ENCODE measurements at places on chromosomes 6 and 20.
A peak's percentile ranks its signal among the peaks of the same experiment; 100 is the strongest.

- DNase-seq = no peak
Observed at GRCh38 chr20:44765091-44765490, 19.4 kb downstream of the KCNK15 start.

GRCh38 chr6:82909551-82909950 lies 156.1 kb downstream of the UBE3D start:
- no peak for DNase-seq

DNA sequence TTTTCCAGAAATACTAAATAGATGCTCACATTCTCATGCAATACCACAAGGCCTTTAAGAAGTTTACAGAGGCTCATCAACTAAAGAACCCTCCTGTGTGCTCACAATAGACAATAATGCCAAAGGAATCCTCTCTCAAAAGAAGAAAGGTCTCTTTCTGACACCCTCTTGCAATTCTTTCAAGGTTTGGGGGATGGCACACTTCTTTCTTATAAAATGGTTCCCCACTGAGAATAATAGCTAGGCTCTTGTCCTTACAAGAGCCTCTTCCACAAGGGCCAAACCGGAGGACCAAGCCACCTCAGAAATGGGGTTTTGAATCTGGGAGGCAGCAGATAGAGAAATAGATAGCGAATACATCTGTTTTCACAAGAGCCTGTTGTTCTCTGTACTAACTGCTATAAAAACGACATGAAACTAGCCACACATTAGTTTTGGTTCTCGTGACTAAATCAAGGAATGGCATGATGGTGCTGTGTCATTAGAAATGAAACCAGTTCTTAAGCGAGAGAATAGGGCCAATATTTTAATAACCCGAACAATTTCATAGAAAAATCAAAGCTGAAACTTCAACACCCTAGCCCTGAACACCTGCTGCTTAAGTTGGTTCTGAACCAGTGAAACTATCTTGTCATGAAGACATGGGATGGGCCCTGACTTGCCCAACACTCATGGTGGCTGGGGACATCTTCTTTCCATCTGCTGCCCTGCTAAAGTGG lies 81.1 kb downstream of the PRDM1 start:
- no peak for DNase-seq

GRCh38 chr6:154457046-154457713 lies 53.3 kb downstream of the CNKSR3 start:
- no peak for DNase-seq

DNA sequence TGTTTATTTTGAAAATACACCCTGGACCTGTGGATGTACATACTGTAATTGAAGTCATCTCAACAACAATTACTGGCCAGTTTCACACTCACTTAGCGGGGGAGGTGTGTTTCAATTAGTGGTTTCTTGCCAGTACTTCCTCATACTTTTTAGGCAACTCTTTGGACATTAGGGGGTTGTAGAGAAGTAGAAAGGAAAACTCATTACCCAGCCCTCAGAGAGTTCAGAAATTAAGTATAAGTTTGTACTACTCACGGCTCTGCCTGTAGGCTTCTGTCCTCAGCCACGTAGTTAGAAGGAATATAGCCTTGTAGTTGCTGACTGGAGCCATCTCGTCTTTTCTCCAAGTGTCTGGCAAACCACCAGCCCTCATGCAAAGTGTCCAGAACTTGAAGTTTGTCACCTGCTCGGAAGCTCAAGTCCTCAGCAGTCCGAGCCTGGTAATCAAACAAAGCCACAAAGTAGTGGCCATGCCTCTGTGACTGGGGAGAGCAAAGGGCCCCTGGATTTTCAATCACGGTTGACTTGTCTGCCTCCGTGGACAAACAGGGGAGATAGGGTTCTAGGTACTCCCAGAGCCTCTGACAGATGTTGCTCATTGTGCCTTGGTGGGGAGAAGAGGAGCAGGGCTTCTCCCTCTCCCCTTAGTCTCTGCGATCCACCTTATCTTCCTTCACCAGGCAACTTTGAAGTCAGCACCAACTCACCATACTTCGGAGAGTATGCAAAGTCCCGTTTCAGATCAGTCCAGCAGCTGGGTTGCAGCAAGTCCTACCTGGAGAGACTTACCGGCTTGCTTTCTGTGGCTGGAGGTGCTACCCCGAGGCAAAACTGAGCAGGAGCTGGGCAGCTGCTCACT lies 749 bp downstream of the FRK start:
- DNase-seq = no peak

GRCh38 chr6:33547499-33547898 lies 32.6 kb downstream of the BAK1 start:
- DNase-seq = no peak

GRCh38 chr6:57068061-57068460 lies 21.6 kb downstream of the KIAA1586 start:
- no peak for DNase-seq

- no peak for DNase-seq
Observed at GRCh38 chr20:25088267-25088666, 6.3 kb upstream of the VSX1 start.

- DNase-seq = no peak
Observed at GRCh38 chr6:154202958-154203357, 153.6 kb downstream of the IPCEF1 start.

DNA sequence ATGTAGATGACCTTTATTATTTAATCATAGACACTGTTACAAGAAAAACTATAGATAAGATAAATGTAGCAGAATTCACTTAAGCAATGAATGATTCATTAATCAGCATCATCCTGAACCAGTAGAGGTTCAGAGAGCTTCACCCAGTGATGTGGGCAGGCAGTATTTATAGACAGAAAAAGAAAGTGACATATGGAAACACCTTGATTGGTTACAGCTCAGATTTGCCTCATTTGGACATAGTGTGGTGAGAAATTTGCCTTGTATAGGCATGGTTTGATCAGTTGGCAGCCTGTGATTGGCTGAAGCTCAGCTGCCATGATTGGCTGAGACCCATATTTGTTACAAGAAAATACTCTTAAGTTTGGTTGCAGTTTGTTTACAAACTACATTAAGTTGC lies 4.6 kb downstream of the C6orf58 start:
- no peak for DNase-seq

- no peak for DNase-seq
Observed at GRCh38 chr20:44142413-44142812, 44.6 kb downstream of the JPH2 start.

DNA sequence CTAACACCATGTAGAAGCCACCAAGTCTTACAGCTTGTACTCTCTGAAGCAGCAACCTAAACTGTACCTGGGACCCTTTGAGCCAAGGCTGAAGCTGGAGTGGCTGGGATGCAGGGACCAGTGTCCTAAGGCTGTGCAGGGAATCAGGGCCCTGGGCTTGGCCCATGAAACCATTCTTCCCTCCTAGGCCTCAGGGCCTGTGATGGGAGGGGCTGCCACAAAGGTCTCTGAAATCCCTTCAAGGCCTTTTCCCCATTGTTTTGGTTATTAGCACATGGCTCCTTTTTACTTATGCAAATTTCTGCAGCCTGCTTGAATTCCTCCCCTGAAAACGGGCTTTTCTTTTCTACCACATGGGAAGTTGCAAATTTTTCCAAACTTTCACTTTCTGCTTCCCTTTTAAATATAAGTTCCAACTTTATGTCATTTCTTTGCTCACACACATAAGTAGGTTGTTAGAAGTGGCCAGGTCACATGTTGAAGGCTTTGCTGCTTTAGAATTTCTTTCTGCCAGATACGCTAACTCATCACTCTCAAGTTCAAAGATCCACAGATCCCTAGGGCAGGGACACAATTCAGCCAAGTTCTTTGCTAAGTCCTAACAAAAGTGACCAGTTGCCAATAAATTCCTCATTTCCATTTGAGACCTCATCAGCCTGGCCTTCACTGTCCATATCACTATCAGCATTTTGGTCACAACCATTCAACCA lies 28.2 kb upstream of the ATXN1 start:
- DNase-seq = no peak

DNA sequence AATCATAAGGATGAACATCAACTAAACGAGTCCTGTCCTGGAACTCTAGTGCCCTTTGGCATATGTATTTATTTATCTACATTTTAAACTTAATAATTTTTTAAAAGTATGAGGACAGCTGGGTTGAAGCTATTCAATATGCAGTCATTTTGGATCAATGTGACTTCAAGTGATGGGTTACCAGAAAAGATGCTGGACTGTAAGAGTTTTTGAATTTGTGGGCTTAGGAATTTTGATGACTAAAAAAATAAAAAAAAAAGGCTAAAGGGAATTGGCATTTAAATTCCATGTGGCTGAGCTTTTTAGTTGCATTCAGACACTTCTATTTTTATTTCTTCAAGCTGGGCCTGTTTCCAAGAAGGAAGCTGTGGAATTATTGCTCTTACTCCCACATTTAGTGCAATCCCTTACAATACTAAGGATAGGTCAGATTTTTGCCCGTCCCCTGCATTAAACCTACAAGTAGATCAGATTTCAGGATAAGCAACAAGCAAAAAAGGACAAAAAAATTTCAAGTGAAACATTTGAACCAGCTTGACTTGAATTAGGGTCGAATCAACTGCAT lies 704.2 kb upstream of the CITED2 start:
- no peak for DNase-seq

GRCh38 chr6:144951730-144952437 lies 666.7 kb downstream of the UTRN start:
- DNase-seq = no peak

DNA sequence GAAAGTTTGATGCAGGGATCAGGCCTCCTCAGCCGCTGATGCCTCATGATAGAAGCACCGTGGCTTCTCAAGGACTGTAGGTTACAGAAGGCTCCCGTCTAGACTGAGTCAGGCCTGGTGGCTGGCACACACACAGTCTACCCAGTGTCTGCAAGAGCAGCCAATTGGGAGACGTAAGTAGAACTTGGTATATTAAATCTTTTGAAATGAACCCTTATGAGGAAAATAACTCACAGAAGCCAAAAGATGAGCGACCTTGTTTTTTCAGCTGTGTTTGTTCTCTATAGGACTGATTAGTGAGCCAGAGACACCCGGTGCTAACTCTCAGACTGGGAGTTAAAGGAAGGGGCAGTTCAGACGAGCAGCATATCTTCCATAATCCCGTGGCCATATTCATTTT lies 5.9 kb upstream of the PDE10A start:
- DNase-seq = no peak

DNA sequence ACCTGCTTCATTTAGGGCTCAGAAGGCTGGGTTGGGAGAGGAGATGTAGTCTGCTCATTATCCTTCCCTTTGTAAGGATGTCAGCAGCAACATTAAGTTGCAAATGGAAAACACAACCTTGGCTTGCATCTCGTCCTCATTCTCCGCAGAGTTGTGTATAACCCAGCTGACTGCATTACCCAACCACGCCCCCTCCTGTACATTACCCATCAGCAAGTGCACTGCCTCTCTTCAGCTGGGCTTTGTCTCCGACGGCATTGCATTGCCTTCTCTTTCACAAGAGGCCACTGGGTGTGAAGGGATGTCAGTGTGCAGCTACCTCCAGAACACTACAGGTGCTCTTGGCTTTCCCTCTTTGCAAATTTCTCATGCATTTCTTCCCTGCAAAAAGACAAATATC lies 128.7 kb upstream of the TSHZ2 start:
- no peak for DNase-seq

- no peak for DNase-seq
Observed at GRCh38 chr20:2125474-2126112, 24.0 kb downstream of the STK35 start.

- no peak for DNase-seq
Observed at GRCh38 chr6:18102783-18103509, 19.5 kb downstream of the NHLRC1 start.

DNA sequence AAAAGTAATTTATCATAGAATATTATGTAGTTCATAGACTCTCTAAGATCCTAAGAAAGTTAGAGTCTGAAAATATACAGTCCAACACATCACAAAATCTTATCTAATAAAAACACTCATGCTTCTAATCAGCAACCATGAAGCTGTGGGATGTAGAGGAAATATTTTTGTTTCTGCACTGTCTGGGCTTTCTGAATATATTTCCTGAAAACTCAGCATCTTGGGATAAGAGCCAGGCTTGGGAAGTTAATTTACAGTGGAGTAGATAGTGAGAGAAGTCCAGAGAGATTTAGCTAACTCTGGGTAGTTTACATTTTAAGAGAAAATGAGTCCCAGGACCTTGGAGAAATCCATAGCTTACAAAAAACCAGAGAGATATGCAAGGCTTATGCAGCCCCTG lies 150.4 kb upstream of the BMP5 start:
- no peak for DNase-seq

DNA sequence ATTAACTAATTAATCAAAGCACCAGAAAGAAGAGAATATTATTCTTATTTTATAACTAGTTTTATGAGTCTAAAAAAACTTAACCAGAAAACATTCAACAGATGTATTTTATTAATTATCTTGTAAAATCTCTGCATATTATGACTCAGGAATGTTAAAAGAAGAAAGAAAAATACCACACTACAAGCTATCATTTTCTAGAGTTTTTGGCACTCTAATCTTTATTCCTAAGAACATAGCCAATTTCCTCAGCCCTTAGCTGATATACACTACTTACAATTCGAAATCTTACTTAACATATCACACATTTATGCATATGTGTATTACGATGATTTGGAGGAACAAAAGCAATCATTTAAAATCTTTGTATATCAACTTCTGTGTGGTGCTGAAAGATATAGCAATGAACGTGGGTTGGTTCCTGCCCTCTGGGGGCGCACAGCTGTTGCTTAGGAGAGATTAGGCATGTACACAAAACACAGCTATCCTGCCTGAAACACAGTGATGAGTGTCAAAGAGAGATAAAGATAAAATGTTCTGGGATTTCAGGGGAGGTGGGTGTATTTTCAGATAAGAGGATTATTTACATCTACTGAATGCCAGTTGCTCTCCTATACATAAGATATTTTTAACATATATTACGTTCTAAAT lies 404.5 kb downstream of the SYNE1 start:
- DNase-seq = no peak

GRCh38 chr6:31161216-31162126 lies 3.1 kb downstream of the TCF19 start:
- no peak for DNase-seq

DNA sequence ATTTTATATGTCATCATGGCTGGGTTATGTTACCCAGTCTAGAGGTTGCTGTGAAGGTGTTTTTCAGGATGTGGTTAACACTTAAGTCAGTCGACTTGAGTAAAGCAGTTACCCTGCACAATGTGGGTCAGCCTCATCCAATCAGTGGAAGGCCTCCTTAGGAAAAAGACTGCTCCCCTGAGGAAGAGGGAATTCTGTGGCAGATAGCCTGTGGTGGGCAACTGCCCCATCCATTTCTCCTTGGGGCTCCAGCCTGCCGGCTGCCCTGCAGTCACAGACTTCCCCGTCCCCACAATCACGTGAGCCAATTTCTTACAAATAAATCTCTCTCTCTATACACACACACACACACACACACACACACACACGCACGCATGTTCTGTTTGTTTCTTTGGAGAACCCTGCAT lies 34.5 kb upstream of the MPC1 start:
- DNase-seq = peak; percentile 35

DNA sequence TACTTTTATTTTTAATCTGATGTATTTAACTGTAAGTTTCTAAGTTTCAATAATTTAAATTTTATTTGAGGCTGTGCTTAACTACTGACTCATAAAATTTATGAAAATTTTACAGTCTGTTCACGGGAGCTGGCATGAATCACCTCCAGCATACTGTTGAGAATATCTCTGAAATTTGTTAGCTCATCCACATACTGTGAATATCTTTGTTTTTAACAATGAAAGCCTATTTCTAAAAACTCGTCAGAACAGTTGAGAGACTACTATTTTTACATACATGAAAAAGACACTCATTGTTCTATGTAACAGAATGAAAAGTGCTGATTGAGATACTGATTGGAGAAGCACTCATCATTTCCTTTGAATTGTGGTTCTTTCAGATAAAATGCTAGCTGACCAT lies 749.3 kb downstream of the TENT5A start:
- DNase-seq = no peak
